ENCODE measurements at places on chromosomes 2 and 18. TPM values are rescaled to one million over a fixed set of nuclear protein-coding genes. Genes with fewer than 3 reads are reported as not detected.

CNGA3 gene
- not detected for polyA plus RNA-seq

NYAP2 gene
- not detected for polyA plus RNA-seq

SERPINB3 gene
- not detected for polyA plus RNA-seq

MAP3K19 gene
- polyA plus RNA-seq: not detected

SNTG2 gene
- polyA plus RNA-seq: not detected

CRYGB gene
- not detected for polyA plus RNA-seq

GTF2A1L gene
- not detected for polyA plus RNA-seq

CXCR1 gene
- polyA plus RNA-seq: 0.08 TPM

GKN1 gene
- polyA plus RNA-seq: not detected

APOB gene
- polyA plus RNA-seq: not detected

EML6 gene
- 0.06 TPM for polyA plus RNA-seq

SETBP1 gene
- not detected for polyA plus RNA-seq

RASGRP3 gene
- polyA plus RNA-seq: 5.0 TPM

SLC9A4 gene
- polyA plus RNA-seq: not detected

ACKR3 gene
- polyA plus RNA-seq: 7.9 TPM

PIEZO2 gene
- not detected for polyA plus RNA-seq

DYNC1I2 gene
- 29.7 TPM for polyA plus RNA-seq

ZAP70 gene
- 144 TPM for polyA plus RNA-seq

TMEM200C gene
- polyA plus RNA-seq: not detected

HAAO gene
- not detected for polyA plus RNA-seq

DSG3 gene
- polyA plus RNA-seq: not detected

DSG1 gene
- polyA plus RNA-seq: not detected

WDR35 gene
- 1.9 TPM for polyA plus RNA-seq

ASXL3 gene
- not detected for polyA plus RNA-seq

TNFRSF11A gene
- polyA plus RNA-seq: 3.6 TPM

PLA2R1 gene
- not detected for polyA plus RNA-seq

SERPINB4 gene
- polyA plus RNA-seq: not detected

CSRNP3 gene
- polyA plus RNA-seq: not detected

DLX1 gene
- polyA plus RNA-seq: not detected

ANKRD30B gene
- not detected for polyA plus RNA-seq

SERPINB13 gene
- not detected for polyA plus RNA-seq

CRYGD gene
- not detected for polyA plus RNA-seq

LOXHD1 gene
- not detected for polyA plus RNA-seq

POTEF gene
- not detected for polyA plus RNA-seq

L3MBTL4 gene
- polyA plus RNA-seq: not detected

HOXD13 gene
- polyA plus RNA-seq: not detected

LYG2 gene
- not detected for polyA plus RNA-seq

HOXD12 gene
- not detected for polyA plus RNA-seq

UCN gene
- 0.32 TPM for polyA plus RNA-seq

DNMT3A gene
- polyA plus RNA-seq: 12.4 TPM

GLI2 gene
- not detected for polyA plus RNA-seq

TRIM54 gene
- 0.10 TPM for polyA plus RNA-seq

RGPD4 gene
- polyA plus RNA-seq: not detected

CD226 gene
- 26.1 TPM for polyA plus RNA-seq

SATB2 gene
- polyA plus RNA-seq: 0.05 TPM

ITPRIPL1 gene
- 13.6 TPM for polyA plus RNA-seq

SERPINB11 gene
- not detected for polyA plus RNA-seq

ASB18 gene
- polyA plus RNA-seq: not detected

DNAJC5G gene
- polyA plus RNA-seq: not detected

HAUS1 gene
- polyA plus RNA-seq: 58.9 TPM

B3GNT7 gene
- not detected for polyA plus RNA-seq

GULP1 gene
- polyA plus RNA-seq: not detected

CYS1 gene
- not detected for polyA plus RNA-seq

NT5C1B gene
- polyA plus RNA-seq: 0.56 TPM

UGT1A4 gene
- not detected for polyA plus RNA-seq

Measured in CD4-positive, CD25-positive, alpha-beta regulatory T cell (primary cell).